ENCODE measurements at places on chromosomes 3 and 15. TPM values are rescaled to one million over a fixed set of nuclear protein-coding genes. Genes with fewer than 3 reads are reported as not detected.

FSTL1 gene
- total RNA-seq = 1.4 TPM

MAP1A gene
- 0.88 TPM for total RNA-seq

GOLGA6L7 gene
- not detected for total RNA-seq

PSTPIP1 gene
- not detected for total RNA-seq

DNA sequence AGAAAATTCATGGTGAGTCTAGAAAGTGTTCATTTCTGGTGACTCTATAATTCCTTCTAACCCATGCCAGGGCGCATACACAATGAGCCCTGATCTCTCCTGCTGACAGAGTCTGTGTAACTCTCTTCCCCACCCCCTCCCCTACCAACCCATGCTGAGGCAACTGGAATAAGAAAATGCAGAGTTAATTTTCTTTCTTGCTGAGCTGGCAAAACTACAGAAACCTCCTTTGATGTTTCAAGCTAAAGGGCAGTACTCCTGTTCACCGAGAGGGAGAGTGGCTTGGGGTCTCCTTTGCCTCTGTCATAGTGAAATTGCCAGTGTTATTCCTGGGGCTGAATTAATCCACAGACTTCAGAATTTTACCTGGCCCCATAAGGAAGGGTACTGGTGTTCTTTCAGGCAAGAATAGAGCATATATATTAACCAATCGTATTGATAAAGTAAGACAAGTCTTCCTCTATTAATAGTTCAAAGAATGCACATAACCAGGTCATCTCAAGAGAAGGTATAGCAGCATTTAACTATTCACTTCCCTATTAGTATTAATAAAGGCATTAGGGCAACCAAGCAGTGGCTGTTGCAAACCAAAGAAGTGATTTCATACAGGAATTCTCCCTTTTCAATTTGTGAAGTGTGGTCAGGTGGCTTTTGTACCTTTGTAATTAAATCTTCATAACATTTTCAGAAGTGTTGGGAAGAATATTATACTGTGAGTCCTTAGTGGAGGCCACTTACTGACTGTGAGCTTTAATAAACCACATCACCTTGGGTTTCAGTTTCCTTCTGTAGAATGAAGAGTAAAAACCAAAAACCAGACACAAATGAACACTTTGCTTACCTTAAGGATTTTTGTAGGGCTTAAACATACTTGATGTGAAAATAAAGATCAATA lies 4.1 kb downstream of the GAP43 start:
- H3K4me1 ChIP-seq = no peaks in the 10 kb centered on the region
- no peaks in the 10 kb centered on the region for H3K27me3 ChIP-seq
- H3K36me3 ChIP-seq = no peaks in the 10 kb centered on the region
- H3K27ac ChIP-seq = no peak overlapping the region
- no peak overlapping the region for H3K4me3 ChIP-seq

DNA sequence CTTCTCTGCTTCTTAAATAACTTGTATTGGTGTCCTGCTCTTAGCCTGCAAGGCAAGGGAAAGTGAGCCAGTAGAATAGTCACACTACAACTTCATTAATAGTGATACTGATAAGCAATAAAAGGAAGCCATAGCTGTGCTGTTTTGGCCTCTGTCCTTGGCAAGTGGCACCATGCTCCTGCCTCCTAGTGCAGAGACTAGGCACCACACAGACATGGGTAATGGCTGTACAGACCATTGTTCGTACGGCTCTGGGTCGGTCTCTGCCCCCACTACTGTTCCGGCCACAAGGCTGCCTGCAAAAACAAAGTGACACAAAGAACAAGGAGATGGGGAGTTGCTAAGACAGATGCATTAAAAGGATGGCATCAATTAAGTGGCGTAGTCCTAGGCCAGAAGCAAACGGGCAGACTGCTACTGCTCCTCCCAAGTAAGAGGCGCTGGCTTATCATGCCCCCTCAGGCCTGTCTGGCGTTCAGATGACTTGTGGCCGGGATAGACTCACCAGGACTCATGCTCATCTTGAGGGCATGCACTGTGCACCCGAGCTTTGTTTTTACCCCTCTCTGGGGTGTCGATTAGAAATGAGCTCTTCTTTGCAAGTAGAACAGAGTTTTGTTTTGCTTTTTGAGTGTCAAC lies 75.6 kb downstream of the TRAK1 start:
- no peak overlapping the region for H3K27ac ChIP-seq
- peaks cover 20% of the 10 kb centered on the region for H3K4me1 ChIP-seq
- no peaks in the 10 kb centered on the region for H3K36me3 ChIP-seq
- no peak for DNase-seq
- no peak overlapping the region for H3K4me3 ChIP-seq

DNA sequence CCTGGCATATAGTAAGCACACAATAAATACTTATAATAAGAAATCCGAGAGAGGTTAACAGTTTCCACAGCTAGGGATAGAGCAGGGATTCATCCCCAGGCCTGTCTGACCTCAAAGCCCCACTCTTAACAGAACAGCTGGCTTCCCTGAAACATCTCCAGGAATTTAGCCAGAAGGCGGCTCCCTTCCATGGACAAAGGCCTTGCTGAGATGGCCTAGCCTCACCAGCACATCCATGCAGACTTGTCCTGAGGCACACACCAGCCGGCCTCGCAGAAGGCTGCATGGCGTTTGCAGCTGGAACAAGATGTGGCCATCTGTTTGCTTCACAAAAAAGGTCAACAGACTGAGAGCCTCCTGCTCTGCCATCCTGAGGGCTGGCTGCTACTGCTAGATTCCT lies 245.4 kb downstream of the SLCO3A1 start:
- H3K4me1 ChIP-seq = no peaks in the 10 kb centered on the region
- H3K36me3 ChIP-seq = no peaks in the 10 kb centered on the region
- H3K27me3 ChIP-seq = peaks cover 2% of the 10 kb centered on the region
- H3K27ac ChIP-seq = no peak overlapping the region

DNA sequence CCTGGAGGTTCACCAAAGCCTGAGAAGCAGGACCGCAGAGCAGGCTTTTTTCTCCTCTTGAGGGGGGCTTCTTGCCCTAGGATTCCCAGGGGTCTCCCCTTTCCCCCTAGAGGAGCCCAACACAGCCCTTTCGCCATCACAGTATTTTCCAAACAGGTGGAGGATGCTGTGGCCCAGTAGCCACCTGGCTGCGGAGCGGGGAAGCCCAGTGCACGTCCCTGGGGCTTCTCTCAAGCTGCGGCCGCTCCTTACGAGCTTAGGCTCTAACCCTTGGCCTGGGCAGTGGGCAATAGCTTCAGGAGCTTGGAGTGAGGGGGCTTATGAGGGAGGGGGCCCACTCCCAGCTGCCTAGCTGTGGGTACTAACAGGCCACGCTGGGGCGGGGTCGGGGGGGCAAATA lies 11.6 kb upstream of the DLL4 start:
- no peak for DNase-seq
- no peak overlapping the region for H3K27ac ChIP-seq
- H3K27me3 ChIP-seq = no peaks in the 10 kb centered on the region
- no peak overlapping the region for H3K4me3 ChIP-seq
